ENCODE measurements at places on chromosomes 5 and 9.

- DNase-seq, result no peak
Measured at GRCh38 chr5:88667496-88668201, 215.3 kb downstream of the MEF2C start.

- no peak for DNase-seq
Measured at GRCh38 chr5:149162401-149163084, 21.2 kb downstream of the ABLIM3 start.

GRCh38 chr5:1443991-1444360 lies 1.3 kb downstream of the SLC6A3 start:
- DNase-seq, result no peak

- no peak for DNase-seq
Measured at GRCh38 chr9:129309906-129310305, 131.8 kb upstream of the IER5L start.

GRCh38 chr9:127173063-127173462 lies 50.6 kb upstream of the ANGPTL2 start:
- DNase-seq, result no peak

Measured in A549 (cell line).